ENCODE measurements at places on chromosomes 6 and 20.

DNA sequence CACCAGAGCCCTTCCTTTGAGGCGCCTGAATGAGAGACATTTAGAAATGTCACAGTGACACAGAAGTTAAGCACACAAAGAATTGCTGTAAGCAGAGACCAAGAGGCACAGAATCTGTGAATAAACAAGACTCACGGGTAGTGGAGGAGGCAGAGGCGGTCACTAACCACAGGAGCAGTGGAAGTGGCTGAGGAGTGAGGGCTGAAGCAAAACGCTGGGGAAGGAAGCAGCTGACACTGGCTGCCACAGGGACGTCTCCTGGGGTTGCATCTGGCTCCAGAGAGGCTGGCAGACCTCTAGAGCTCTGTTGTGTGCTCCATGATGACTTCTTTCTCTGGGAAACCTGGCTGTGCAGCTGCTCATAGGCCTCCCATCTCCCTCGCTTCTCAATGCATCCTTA, 65.0 kb upstream of the SLC2A12 start:
- no peak for DNase-seq

- no peak for DNase-seq
Measured at GRCh38 chr20:33685328-33686099, 671 bp downstream of the E2F1 start.

DNA sequence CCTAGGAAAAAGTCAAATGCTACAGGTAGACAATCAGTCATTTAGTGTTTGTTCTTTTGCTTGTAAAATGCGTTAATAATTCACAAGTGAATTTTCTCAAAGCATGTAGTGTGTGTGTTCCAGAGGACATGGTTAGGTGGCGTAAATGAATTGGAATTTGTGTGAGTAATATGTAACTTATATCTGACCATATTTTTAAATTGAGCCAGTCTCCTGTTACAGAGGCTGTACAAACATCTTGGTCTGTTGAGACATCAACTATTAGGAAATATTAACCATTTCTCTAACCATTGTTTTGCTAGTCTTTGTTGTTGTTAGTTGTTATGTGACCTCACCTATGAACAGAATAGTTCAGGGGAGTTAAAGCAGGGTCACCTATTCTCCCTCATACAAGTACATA, 22.7 kb downstream of the MCM8 start:
- DNase-seq, result no peak

GRCh38 chr6:54515713-54516112, 207.5 kb downstream of the TINAG start:
- no peak for DNase-seq

DNA sequence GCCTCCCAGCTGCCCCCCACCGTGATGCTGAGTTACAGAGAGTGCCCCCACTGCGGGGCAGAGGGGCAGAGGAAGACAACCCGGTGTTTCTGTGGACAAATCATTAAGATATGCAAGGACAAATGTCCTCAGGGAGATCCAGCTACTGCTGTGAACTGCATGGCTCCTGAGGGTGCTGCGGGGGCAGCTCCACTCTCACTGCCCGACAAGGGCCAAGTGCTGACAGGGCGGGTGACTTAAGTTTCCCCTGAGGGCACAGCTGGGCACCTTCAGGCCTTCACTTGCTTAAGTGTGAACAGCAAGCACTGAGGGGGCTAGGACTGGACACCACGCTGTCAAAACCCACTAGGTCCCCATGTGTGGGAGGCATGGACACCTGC, 26.2 kb upstream of the TCFL5 start:
- no peak for DNase-seq

- no peak for DNase-seq
Measured at GRCh38 chr6:38714239-38715015, 684 bp upstream of the DNAH8 start.

GRCh38 chr6:97269821-97270220, 13.2 kb downstream of the MMS22L start:
- no peak for DNase-seq
